Lung microvascular endothelial cell (primary cell): ENCODE measurements at places on chromosomes 7 and 10. TPM values are rescaled to one million over a fixed set of nuclear protein-coding genes. Genes with fewer than 3 reads are reported as not detected.

Gene NRG3
- total RNA-seq, result 5.2 and 10.7 TPM in 2 replicates

Gene GTF2IRD1
- 4.6 and 5.2 TPM in 2 replicates for total RNA-seq

Gene CLDN4
- total RNA-seq, result under 0.01 TPM in 1 of 2 replicates, not detected in the other

Gene CPN1
- total RNA-seq, result not detected in 2 replicates

Gene HOXA9
- 2.0 and 3.9 TPM in 2 replicates for total RNA-seq

Gene PHKG1
- 0.20 and 0.22 TPM in 2 replicates for total RNA-seq

Gene GPC2
- total RNA-seq, result 1.3 and 2.2 TPM in 2 replicates

Gene UNCX
- total RNA-seq, result not detected in 2 replicates

Gene GARS1
- 63.0 and 75.0 TPM in 2 replicates for total RNA-seq

Gene YKT6
- total RNA-seq, result 75.0 and 78.9 TPM in 2 replicates
